Thyroid gland (tissue), 4 donors: ENCODE measurements at places on chromosomes 4 and X. TPM values are rescaled to one million over a fixed set of nuclear protein-coding genes. Genes with fewer than 3 reads are reported as not detected.
A peak's percentile ranks its signal among the peaks of the same experiment; 100 is the strongest.

CXCL5 gene
- total RNA-seq = not detected

DNA sequence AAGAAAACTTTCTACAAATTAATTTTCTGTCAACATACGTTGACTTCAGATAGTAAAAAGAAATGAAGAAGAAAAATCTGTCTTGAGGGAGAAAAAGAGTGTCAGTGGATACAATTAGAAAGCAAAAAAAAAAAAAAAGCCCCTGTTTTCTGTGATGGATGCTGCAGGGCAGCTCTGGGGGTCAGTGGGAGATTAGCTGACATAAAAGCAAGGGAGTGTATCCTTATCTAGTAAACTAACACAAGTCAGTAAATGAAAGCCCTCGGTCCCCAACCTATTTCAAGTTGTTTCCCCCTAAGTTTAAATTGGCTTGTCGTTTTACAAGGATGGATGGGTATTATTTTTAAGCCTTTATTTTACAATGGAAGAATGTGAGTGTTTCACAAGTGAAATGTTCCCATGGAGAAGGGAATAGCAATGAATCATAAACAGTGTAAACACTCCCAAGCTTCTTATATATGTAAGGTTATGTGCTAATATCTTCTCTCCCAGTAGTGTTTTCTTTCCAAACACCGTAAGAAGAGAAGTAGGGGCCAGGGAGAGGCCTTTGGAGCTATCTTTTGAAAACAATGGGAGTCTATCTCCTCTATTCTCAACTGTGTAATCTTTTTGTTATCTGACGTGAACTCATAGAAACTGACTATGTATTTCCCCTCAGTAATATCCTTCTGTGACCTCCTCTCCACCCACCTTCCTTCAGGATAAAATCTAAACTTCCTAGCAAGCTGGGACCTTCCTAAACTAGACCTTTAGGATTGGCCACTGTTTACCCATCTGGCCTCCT, 347.7 kb downstream of the FBXO8 start:
- DNase-seq = no peak

TLR3 gene
- 6.5 TPM for total RNA-seq

DMP1 gene
- total RNA-seq = not detected

- peak; percentile 10 for DNase-seq
Measured at GRCh38 chr4:23235628-23236390, 543.1 kb downstream of the GBA3 start.

FAM47A gene
- total RNA-seq = not detected

SGMS2 gene
- total RNA-seq = 224 TPM

ETDA gene
- total RNA-seq = not detected

UGT2B17 gene
- total RNA-seq = not detected

- DNase-seq = no peak
Measured at GRCh38 chrX:39222346-39223113, 421.3 kb downstream of the MID1IP1 start.
